IPS DF 6.9 (cell line): ENCODE measurements at places on chromosomes 1 and 21.

DNA sequence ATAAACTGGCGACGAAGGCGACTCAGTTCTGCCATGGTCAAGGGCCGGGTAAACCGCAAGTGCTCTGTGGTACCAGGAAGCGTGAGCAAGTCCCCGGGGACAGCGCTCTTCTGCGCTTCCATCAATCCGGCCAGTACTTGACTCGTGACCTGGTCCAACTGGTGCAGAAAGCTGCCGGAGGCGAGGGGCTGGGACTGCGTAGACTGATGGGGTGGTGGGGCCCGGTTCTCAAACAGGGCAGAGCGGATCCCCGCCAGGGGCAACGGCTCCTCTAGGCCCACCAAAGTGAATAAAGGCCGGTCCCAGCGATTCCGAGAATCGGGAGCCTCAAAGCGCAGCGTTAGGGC is 852 bp downstream of the KTI12 start:
- no peak for DNase-seq
- H3K27ac ChIP-seq, result no peak overlapping the region
- no peaks in the 10 kb centered on the region; the same call in 1 of the 2 replicates for H3K4me1 ChIP-seq
- peak overlapping the region; percentile 95; the same call in 1 of the 2 replicates for H3K4me3 ChIP-seq
- H3K36me3 ChIP-seq, result no peaks in the 10 kb centered on the region

DNA sequence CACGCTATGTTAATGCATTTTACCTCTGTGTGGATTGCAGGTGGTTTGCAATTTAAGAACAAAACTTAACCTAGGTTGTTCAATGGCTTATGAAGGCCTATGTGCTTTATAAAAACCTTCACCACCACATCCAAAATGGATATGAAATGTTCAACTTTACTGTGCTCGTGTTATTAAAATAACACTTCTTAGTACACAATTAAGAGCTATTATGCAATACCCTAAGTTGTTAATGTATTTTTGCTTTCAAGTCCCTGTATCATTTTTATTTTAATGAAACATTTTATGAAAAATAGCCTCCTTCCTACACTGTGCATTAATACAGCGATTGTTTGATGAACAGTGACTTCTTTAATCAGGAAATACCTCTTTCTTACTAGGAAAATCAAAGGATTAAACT is 12.0 kb downstream of the NCAM2 start:
- H3K4me3 ChIP-seq, result no peak overlapping the region
- no peak for DNase-seq
- no peaks in the 10 kb centered on the region for H3K27me3 ChIP-seq
- no peak overlapping the region for H3K27ac ChIP-seq
- H3K4me1 ChIP-seq, result no peaks in the 10 kb centered on the region

DNA sequence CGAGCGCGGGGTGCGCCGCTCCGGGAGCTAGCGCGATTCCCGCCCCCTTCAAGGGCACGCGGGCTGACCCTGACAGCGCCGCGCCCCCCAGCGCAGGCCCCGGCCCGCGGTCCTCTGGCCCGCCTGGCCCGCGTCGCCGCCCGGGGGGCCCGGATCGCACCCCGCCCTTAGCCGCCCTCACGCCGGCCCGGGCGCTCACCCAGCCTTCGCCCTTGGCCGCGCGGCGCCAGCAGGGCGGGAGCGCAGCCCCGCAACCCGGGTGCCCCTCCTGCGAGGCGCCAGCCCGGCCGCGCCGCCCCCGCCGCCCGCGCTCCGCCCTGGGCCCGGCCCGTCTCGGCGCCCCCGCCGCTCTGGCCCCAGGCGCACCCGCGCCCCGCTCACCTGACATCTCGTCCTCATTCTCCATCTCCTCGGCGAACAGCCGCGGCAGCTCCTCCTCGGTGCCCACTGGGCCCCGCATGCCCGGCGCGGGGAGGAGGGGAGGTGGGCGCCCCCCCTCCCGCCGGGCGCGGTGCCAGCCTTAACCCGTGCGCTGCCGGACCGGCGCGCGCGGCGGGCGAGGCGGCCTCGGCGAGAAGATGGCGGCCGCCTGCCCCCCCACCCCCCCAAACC is 451 bp downstream of the CHD5 start:
- peaks cover 17% of the 10 kb centered on the region for H3K27me3 ChIP-seq
- DNase-seq, result no peak
- peak overlapping the region; percentile 43; the same call in 1 of the 2 replicates for H3K4me3 ChIP-seq
- peaks cover 1% of the 10 kb centered on the region; the same call in 1 of the 2 replicates for H3K4me1 ChIP-seq
- H3K36me3 ChIP-seq, result no peaks in the 10 kb centered on the region

- H3K4me1 ChIP-seq, result peaks cover 18% of the 10 kb centered on the region
- H3K27me3 ChIP-seq, result no peaks in the 10 kb centered on the region
- H3K36me3 ChIP-seq, result no peaks in the 10 kb centered on the region
- DNase-seq, result no peak
Measured at GRCh38 chr1:24339996-24340395, 20.8 kb downstream of the GRHL3 start.

DNA sequence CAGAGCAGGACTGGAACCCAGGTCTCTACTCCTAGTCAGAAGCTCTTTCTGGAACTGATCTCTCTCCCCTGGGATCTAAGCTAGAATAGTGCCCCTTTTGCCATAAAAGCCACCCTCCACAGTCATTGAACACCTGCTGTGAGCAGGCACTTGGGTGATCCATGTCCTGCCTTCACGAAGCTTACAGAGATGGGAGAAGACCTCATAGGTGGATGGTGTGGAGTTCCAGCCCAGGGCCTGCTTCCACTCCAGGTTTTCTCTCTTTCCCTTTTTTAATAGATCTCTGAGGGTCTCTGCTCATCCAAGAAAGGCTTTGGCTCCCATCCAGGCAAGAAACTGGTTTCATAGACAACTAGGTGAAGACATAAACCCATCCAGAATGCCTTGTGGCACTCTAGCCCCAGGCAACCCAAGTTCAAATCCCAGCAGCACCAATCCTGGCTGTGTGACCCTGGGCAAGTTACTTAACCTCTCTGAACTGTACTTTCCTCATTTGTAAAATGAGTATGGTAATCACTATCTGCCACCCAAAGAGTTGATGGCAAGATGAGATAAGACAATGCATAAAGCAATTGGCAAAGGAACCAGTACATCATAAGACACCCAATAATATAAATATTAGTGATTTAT is 46.4 kb upstream of the TMEM51 start:
- H3K36me3 ChIP-seq, result no peaks in the 10 kb centered on the region
- H3K27ac ChIP-seq, result no peak overlapping the region
- no peaks in the 10 kb centered on the region for H3K27me3 ChIP-seq
- no peak for DNase-seq

DNA sequence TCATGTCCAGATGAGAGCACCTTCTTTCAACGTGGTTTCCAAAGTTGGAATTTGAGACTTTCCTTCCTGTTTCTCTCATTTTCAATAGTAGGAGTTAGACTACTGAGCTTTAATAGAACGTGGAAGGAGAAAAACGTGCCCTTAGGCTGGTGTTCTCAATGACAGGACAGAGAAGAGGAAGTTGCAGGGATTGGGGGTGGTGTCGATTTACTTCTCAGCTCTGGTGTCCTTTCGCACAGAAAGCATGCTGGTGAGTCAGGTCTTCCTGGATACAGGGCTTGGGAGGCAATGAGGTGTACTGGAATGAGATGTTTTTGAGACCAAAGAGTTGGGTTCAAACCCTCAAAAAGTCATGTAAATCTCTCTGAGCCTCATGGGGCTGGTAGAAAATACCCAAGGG is 67.1 kb downstream of the HIVEP3 start:
- H3K36me3 ChIP-seq, result no peaks in the 10 kb centered on the region
- no peaks in the 10 kb centered on the region for H3K4me1 ChIP-seq
- no peak overlapping the region for H3K4me3 ChIP-seq
- no peak overlapping the region for H3K27ac ChIP-seq

DNA sequence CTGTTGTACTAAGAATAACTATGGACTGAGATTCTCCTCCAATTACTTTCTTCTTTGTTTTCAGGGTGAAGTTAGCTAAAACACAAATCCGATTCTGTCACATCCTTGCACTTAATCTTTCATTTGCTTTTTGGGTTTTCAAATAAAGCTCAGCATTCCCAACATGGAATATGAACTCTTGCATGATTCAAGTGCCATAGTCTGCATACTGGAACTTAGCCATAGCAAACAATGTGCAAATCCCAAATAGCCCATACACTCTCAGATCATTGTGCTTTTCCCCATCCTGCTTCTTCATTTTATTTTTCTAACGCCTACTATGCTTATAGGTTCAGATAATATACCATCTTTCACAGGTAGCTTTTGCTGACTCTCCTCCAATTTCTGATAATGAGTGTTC is 455.8 kb upstream of the PRMT6 start:
- H3K36me3 ChIP-seq, result no peaks in the 10 kb centered on the region
- H3K27ac ChIP-seq, result no peak overlapping the region
- H3K27me3 ChIP-seq, result no peaks in the 10 kb centered on the region
- DNase-seq, result no peak
- no peak overlapping the region for H3K4me3 ChIP-seq

DNA sequence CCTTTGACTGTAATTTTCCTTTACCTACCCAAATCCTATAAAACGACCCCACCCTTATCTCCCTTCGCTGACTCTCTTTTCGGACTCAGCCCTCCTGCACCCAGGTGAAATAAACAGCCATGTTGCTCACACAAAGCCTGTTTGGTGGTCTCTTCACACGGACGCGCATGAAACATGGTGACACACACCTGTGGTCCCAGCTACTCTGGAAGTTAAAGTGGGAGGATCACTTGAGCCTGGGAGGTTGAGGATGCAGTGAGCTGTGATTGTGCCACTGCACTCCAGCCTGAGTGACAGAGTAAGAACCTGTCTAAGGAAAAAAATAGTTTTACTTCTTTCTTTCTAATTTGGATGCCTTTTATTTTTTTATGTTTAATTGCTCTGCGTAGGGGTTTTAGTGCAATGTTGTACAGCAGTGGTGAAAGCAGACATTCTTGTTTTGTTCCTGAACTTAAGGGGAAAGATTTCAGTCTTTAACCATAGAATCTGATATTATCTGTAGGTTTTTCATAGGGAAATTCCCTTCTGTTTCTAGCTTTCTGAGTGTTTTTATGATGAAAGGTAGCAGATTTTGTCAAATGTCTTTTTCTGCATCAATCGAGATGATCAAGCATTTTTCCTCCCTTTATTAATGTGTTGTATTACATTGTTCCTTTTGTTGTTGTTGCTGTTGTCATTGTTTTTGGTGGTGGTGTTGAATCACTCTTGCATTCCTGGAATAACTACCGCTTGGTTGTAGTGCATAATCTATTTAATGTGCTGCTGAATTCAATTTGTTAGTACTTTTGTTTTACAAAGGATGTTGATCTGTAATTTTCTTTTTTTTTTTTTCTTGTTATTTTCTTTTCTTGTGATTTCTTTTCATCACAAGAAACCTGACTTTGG is 497.4 kb downstream of the DISC1 start:
- DNase-seq, result no peak
- peaks cover 3% of the 10 kb centered on the region for H3K4me1 ChIP-seq
- H3K27ac ChIP-seq, result peak overlapping the region; percentile 42
- no peaks in the 10 kb centered on the region for H3K27me3 ChIP-seq
- H3K4me3 ChIP-seq, result peak overlapping the region; percentile 50; the same call in 1 of the 2 replicates

GRCh38 chr21:38438462-38438893 is 59.8 kb downstream of the ERG start:
- no peaks in the 10 kb centered on the region for H3K27me3 ChIP-seq
- no peaks in the 10 kb centered on the region for H3K36me3 ChIP-seq
- no peak overlapping the region for H3K27ac ChIP-seq

DNA sequence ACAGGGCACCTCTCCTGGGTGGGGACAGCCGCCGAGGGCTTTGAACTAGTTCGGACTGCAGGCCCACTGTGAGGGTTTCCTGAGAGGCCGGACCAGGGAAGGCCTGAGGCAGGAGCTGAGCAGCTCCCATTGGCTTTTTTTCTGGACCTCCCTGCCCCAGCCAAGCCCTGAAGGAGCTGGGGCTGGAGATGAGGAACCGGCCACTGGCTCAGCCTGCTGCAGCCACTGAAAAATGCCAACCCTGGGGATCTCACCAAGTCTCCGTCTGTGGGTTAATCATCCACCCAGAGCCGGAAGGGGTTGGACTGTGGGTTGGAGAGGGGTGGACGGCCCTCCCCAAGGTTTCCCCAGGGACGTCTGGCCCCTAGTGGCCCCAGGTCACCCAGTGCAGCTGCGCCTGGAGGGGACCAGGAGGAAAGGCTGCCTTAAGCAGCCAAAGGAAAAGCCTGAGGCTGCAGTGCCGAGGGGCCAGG is 2.5 kb downstream of the VWA1 start:
- DNase-seq, result no peak
- H3K27ac ChIP-seq, result no peak overlapping the region
- H3K4me3 ChIP-seq, result no peak overlapping the region
- peaks cover 3% of the 10 kb centered on the region; the same call in 1 of the 2 replicates for H3K36me3 ChIP-seq
- no peaks in the 10 kb centered on the region for H3K27me3 ChIP-seq

- H3K4me3 ChIP-seq, result peak overlapping the region; percentile 85
- peaks cover 2% of the 10 kb centered on the region; the same call in 1 of the 2 replicates for H3K4me1 ChIP-seq
- H3K36me3 ChIP-seq, result no peaks in the 10 kb centered on the region
- DNase-seq, result no peak
Measured at GRCh38 chr1:28915031-28915895, 894 bp downstream of the EPB41 start.

DNA sequence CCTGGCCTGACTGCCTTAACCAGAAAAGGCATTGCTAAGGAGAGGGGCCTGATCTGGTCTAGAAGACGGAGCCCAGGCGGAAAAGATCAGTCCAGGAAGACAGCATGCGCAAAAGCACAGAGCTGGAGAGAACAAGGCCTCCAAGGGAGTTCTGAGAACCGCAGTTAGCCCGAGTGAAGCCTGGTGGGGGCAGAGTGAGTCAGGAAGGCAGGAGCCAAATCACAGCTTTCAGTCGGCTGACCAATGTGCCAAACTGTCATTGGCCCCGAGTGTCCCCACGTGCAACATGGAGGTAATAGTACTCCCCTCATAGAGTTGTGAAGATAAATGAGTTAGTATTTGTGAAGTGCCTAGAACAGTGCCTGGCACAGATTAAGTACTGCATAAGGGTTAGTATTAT is 1.2 kb upstream of the TSPAN2 start:
- no peak for DNase-seq
- peaks cover 6% of the 10 kb centered on the region; the same call in 1 of the 2 replicates for H3K4me1 ChIP-seq
- no peak overlapping the region for H3K4me3 ChIP-seq
- no peaks in the 10 kb centered on the region for H3K27me3 ChIP-seq
- no peaks in the 10 kb centered on the region for H3K36me3 ChIP-seq
- no peak overlapping the region for H3K27ac ChIP-seq

DNA sequence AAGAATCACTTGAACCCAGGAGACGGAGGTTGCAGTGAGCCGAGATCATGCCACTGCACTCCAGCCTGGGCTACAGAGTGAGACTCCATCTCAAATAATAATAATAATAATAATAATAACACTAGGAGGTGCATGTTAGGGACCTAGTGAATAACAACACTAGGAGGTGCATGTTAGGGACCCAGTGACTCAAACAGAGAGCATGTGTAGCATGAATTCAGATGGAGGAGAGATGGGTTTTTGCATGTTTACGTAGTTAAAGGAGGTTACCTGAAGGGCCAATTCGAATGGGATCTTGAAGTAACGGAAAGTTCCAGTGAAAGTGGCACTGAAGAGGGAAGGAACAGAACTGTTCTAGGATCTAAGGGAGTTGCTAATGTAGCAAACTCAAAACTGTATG is 7.1 kb upstream of the KCNK1 start:
- no peaks in the 10 kb centered on the region for H3K27me3 ChIP-seq
- no peaks in the 10 kb centered on the region for H3K36me3 ChIP-seq
- H3K4me3 ChIP-seq, result no peak overlapping the region
- H3K4me1 ChIP-seq, result no peaks in the 10 kb centered on the region
